Heart right ventricle (tissue), 16 donors: ENCODE measurements at places on chromosomes 4 and X. TPM values are rescaled to one million over a fixed set of nuclear protein-coding genes. Genes with fewer than 3 reads are reported as not detected.

DNA sequence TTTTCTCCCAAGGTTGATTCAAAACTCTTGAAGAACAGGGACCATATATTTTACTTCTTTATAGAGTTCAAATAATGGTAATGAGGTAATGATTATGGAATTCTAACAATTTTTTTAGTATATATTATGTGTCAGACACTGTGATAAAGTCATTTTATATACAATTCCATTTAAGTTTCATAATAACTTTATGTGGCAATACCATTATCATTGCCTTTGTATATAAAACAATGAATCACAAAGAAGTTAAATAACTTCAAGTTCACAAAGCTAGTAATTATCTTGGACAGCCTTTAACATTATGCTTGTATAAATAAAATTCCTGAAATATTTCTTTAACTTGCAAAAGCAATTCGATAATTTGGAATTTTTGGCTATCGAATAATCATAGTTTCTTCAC lies 20.6 kb downstream of the MAGEC1 start:
- no peak for DNase-seq

- peak; percentile 23 for DNase-seq
These were observed 30.1 kb upstream of the SCOC start for GRCh38 chr4:140343303-140343702.

DNA sequence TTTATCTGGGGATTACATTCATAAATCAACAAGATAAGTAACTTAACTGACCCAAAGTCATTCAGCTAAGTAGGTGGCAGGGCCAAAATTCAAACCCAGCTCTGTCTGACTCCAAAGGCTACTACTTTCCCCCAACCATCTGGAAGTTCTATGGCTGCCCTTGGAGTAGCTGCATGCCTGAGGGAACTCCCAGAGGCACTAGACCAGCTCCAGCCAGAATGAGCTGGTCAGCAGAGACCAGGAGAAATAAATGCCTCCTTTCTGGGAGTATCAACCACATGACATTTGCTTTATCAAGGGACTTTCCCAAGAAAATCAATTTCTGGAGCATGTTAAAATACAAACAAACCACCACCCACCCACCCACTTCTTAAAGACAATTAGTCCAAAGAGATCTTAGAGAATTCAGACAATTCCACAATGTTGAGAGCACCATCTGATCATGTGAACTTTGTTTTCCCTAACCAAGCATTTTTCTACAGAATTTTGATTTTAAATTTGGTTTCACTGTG lies 180.5 kb downstream of the EFHC2 start:
- DNase-seq = no peak

The GC gene
- total RNA-seq = not detected

DNA sequence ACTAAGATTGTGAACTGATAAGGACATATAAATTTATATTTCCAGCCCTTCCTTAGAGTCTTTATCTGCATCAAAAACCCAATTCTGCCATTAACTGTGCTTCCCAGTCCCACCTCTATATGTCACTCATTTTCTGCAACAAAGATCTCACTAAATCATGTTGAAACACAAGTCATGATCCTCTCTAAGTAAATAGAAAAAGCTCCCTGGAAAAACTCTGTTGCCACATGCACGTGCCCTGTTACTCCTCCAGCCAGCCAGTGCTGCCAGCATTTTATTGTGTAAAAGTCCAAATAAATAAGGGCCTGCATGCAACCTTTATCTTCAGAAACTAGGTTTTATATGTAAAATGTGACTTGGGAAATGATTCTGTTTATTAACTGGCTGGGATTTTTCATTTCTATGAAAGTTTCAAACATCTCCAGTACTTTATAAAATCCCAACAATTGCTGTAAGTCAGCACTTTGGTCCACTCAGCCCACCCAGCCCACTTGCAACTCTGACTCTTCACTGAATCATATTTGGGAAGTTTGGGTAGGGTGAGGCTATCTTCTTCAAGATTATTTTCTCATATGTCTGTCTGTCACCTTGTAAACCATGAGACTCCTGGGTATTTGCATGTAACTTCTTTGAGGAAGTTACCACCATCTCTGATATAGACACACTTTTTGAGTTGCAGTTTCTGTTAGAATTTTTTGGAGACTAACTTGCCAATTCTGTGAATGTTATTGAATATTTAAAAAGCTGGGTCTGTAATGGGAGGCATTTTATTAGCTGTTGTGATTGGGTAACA lies 40.0 kb upstream of the SMARCA5 start:
- DNase-seq = no peak

- no peak for DNase-seq
These were observed 819 bp downstream of the NSG1 start for GRCh38 chr4:4387531-4388310.

- DNase-seq = peak; percentile 59
These were observed 487 bp downstream of the HMGB2 start for GRCh38 chr4:173333658-173334084.

GRCh38 chrX:2397229-2398063 lies 103.3 kb downstream of the DHRSX start:
- DNase-seq = no peak

The FREM3 gene
- total RNA-seq = 0.09 TPM

The STARD8 gene
- total RNA-seq = 7.0 TPM

The DRP2 gene
- total RNA-seq = not detected

The TCP11X2 gene
- not detected for total RNA-seq

GRCh38 chr4:1910643-1911042 lies 39.5 kb downstream of the NSD2 start:
- DNase-seq = no peak

GRCh38 chr4:142091691-142092182 lies 455.4 kb downstream of the IL15 start:
- no peak for DNase-seq

DNA sequence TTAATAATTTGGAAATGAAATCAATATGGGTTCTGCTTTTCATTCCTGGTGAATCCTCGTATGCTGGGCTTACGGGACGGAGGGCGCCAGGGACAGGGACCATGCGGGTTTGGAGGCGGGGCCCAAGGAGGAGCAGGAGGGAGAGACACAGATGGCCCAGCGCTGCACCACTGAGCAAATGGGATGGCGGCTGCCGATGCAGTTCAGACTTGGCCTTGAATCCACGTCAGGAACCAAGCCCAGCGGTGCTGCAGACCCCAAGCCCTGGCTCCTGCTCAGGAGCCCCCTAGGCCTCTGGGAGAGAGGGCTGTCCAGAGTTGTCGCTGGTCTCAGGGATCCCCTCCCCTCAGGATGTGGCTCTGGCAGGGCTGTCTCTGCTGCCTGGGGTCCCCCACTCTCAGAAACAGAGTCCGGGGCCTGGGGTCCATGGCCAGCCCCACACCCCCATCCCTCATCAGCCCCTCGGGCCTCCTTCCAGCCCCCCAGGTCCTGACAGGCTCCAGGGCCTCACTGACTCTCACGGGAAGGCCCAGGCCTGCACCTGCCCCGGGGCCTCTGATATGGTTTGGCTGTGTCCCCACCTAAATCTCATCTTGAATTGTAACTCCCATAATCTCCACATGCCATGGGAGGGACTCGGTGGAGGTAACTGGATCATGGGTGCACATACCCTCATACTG lies 75.2 kb downstream of the FAM53A start:
- no peak for DNase-seq

- no peak for DNase-seq
These were observed 94.1 kb upstream of the HPRT1 start for GRCh38 chrX:134365904-134366303.
